Esophagus squamous epithelium (tissue), 5 donors: ENCODE measurements at places on chromosomes 7 and 10. TPM values are rescaled to one million over a fixed set of nuclear protein-coding genes. Genes with fewer than 3 reads are reported as not detected.

GRCh38 chr7:99615989-99616358 is 772 bp upstream of the ZSCAN25 start:
- no peak for DNase-seq

Gene ACTL6B
- total RNA-seq = not detected

DNA sequence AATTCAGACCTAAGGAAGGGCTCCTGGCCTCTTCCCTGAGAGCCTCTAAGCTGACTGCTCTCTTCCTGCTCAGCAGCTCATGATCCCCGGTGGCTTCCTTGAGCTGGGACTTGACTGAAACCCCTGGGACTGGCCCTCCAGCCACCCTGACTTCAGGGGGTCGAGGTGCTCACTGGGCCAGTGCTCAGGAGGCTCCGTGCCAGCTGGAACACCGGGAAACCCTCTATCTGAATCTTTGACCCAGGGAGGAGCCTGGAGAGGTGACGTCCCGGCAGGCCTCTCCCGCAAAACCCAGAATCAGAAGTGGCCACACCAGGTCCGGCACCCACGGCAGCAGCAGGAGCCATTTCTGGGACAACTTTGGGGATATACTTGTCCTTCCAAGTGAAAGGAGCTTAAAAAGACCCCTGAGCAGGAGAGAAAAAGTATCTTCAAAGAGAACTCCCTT is 110.7 kb downstream of the WDR37 start:
- DNase-seq = no peak

DNA sequence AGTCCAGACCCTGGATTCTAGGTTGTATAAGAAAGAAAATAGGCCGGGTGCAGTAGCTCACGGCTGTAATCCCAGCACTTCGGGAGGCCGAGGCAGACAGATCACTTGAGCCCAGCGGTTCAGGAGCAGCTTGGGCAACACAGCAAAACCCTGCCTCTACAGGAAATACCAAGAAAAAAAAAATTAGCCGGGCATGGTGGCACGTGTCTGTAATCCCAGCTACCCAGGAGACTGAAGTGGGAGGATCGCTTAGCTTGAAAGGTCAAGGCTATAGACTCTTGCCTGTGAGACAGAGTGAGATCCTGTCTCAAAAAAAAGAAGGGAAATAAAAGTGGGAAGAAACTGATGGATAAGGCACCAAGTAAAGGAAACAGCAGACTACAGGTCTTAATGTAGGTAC is 287.9 kb upstream of the KLF14 start:
- no peak for DNase-seq

GRCh38 chr7:114554781-114555537 is 140.3 kb downstream of the FOXP2 start:
- DNase-seq = no peak
